RPMI7951 (cell line): ENCODE measurements at places on chromosomes 7 and 10.

GRCh38 chr10:99369126-99369525 is 40.0 kb downstream of the CNNM1 start:
- DNase-seq, result peak; percentile 48

- DNase-seq, result no peak
These were observed 32.6 kb downstream of the LRRTM3 start for GRCh38 chr10:66958466-66958865.

- peak; percentile 100 for DNase-seq
These were observed 327.3 kb upstream of the NRP1 start for GRCh38 chr10:33661580-33662336.

GRCh38 chr7:11302121-11302520 is 328.4 kb downstream of the PHF14 start:
- no peak for DNase-seq

- no peak for DNase-seq
These were observed 213.7 kb downstream of the ELMO1 start for GRCh38 chr7:37234928-37235327.

DNA sequence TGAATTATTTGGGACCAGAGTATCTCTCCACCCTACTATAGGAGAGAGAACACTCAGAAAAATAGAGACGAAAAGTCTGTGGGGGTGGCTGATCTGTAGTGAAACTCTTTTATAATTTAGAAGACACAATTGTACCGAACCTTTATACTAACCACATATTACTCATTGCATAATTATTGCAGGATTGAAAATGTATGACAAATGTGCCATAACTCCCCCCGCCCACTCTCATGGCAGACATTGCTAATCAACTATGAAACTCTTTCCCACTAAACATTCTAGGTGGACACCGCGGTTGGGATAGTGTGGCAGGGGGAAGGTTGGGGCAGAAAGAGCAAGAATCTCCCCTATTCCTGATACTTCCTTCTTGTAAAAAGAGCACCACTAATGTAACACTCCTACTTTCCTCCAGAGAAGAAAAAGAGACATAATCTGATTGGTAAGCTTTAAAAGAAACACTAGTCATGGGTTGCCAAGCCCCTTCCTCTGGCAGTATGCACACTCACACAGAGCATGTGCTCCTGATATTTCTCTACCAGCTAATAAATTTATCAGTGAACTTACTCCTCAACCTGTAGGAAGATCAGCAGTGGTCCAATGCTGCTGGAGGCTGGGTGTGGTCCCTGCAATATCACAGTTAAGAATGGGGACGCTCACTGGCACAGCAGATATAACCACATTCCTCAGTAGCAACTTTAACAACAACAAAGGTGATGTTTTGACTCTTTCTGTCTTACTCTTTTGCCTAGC is 18.7 kb upstream of the ARID5B start:
- peak; percentile 37 for DNase-seq

GRCh38 chr10:80139265-80139664 is 6.7 kb downstream of the PLAC9 start:
- DNase-seq, result no peak

- DNase-seq, result no peak
These were observed 137.0 kb upstream of the SEMA3A start for GRCh38 chr7:84331616-84332015.

DNA sequence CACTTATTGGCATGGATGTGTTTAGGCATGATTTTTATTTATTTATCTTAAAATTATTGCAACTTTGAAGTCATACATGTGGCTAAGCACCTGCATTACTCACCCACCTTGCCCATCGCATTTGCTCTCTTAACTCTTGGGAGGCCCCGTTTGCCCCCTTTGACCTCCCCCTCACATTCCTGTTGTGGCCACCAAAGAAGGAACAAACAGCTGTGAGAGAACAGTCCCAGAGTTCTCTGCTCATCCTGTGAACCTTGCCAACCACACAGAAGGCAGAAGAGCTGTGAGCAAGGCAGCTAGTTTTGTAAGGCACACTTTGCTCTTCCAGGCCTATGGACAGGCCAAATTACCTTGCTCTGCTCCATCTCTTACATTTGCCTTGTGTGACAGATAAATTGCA is 23.6 kb upstream of the FGL2 start:
- no peak for DNase-seq

GRCh38 chr10:122567056-122567660 is 6.6 kb downstream of the DMBT1 start:
- DNase-seq, result peak; percentile 22

GRCh38 chr10:75058161-75058560 is 53.3 kb upstream of the SAMD8 start:
- no peak for DNase-seq

DNA sequence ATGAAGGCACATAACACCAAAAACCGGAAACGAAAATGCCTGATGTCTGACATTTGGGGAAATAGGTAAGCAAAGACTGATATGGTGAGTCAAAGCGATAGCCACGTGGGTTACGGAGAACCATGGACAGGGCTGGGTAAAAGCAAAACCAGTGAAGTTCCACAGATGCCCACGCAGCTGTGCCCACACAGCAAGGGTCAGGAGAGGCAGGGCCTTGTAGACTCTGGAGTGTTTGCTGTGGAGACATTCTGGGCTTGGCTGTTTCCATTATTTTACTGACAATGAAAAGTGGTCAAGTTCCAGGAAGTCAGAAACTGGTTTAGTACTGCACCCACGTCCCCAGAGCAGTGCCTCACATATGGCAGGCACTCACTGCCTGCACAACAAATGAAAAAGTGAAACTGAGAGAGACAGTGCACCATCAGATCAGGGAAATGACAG is 148.7 kb downstream of the ZMYND11 start:
- DNase-seq, result no peak

GRCh38 chr10:71598621-71599055 is 120.9 kb downstream of the C10orf105 start:
- peak; percentile 78 for DNase-seq

DNA sequence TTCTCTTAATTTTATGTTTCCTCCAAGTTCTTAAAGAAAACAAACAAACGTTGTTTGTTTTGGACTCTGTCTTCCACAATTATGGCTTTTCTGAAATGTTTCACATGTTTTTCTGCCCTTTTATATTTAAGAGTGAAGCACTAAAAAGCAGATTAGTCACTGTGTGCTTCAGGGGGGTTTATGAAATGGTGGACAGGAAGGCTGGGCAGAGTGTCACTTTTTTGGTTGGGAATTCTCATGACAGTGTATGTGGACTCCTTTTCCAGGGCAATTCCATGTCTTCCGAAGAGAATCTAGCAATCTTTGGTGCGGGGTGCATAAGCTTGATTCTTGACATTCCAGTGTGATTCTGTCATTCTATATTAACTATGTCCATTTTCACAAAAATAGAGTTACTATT is 669.4 kb downstream of the PARD3 start:
- DNase-seq, result peak; percentile 64

- DNase-seq, result peak; percentile 69
These were observed 631.9 kb upstream of the ANKRD30A start for GRCh38 chr10:36493516-36493880.

- peak; percentile 56 for DNase-seq
These were observed 11.4 kb downstream of the FAM241B start for GRCh38 chr10:69641261-69641980.
